Aortic smooth muscle cell (primary cell): ENCODE measurements at places on chromosomes 6 and 20. TPM values are rescaled to one million over a fixed set of nuclear protein-coding genes. Genes with fewer than 3 reads are reported as not detected.

The C4A gene
- 5.7 and 5.8 TPM in 2 replicates for total RNA-seq

The SLC22A7 gene
- total RNA-seq: not detected in 2 replicates

The CASS4 gene
- total RNA-seq: 0.13 TPM in 1 of 2 replicates, not detected in the other

The BNIP5 gene
- not detected in 2 replicates for total RNA-seq

The NOX3 gene
- not detected in 2 replicates for total RNA-seq

The GHRH gene
- total RNA-seq: not detected in 2 replicates

The SUMO4 gene
- total RNA-seq: 1.3 and 1.6 TPM in 2 replicates

The PXDC1 gene
- total RNA-seq: 49.0 and 49.4 TPM in 2 replicates

The SLC32A1 gene
- not detected in 2 replicates for total RNA-seq

The GRM1 gene
- 0.06 and 0.13 TPM in 2 replicates for total RNA-seq

The KIF25 gene
- not detected in 2 replicates for total RNA-seq

The HLA-DRB1 gene
- 0.13 TPM in 1 of 2 replicates, not detected in the other for total RNA-seq

The SIRT5 gene
- total RNA-seq: 4.9 and 5.6 TPM in 2 replicates

The CCDC28A gene
- 14.5 and 19.8 TPM in 2 replicates for total RNA-seq

The RIMS1 gene
- 2.2 and 8.0 TPM in 2 replicates for total RNA-seq

The COL21A1 gene
- 9.5 and 28.5 TPM in 2 replicates for total RNA-seq

The VWA7 gene
- 0.13 and 0.19 TPM in 2 replicates for total RNA-seq

The TSBP1 gene
- total RNA-seq: not detected in 2 replicates

The COL9A1 gene
- not detected in 2 replicates for total RNA-seq

The MGME1 gene
- 10.3 and 11.9 TPM in 2 replicates for total RNA-seq

The SEMG1 gene
- total RNA-seq: not detected in 2 replicates

The TCP11 gene
- total RNA-seq: 0.13 and 0.25 TPM in 2 replicates

The FAM217A gene
- total RNA-seq: not detected in 2 replicates

The WFDC5 gene
- total RNA-seq: not detected in 2 replicates
